ENCODE measurements at places on chromosomes 11 and 22.

- DNase-seq, result no peak
Measured at GRCh38 chr22:21051831-21052400, 6.2 kb downstream of the LRRC74B start.

- no peak for DNase-seq
Measured at GRCh38 chr11:73359341-73359740, 16.9 kb upstream of the RELT start.

GRCh38 chr11:34339149-34340064, 18.4 kb downstream of the ABTB2 start:
- no peak for DNase-seq

DNA sequence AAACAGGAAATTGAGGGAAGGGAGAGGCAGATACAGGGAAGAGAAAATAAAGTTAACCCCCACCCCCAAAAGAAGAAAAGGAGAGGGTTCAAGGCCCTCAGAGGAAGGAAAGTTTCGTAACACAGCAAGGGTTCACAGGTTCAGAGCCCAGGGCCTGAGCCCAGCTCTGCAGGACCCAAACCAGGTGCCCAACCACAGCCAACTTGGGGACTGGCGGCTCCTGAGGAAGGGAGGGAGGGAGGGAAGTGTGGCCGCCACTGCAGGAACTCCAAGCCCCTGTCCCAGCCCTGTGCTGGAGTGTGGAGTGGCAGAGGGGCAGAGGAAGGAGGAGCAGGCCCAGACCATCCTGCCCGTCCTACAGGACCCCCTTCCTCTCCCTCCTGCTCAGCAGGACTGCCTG, 59.2 kb downstream of the ELFN2 start:
- DNase-seq, result no peak

- DNase-seq, result no peak
Measured at GRCh38 chr22:41683616-41684015, 5.1 kb downstream of the SNU13 start.

DNA sequence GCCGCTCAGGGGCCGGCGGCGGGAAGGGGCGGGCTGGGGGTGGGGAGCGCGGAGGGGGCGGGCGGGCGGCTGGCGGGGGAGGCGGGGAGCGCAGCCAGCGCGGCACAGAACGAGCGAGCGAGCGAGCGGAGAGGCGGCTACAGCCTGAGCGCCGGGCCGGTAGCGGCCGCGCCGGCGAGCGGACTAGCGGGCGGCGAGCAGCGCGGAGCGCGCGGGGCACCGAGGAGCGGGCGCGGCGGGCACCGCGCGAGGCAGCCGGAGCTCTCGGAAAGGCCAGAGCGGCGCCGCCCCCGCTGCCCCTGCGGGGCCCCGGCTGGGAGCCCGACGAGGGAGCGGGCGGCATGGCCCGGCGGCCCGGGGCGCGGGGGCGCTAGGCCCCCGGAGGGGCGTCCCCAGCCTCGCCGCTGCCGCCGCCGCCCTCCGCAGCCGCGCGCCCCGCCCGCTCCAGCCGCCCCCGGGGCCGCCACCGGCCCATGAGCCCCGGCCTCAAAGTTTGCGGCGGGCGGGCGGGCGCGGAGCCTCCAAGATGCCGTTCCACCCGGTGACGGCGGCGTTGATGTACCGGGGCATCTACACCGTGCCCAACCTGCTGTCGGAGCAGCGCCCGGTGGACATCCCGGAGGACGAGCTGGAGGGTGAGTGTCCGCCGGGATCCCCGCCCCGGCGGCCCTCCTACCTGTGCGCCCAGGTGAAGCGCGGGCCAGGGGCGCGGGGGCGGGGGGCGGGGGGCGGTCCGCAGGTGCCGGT, at the start of gene CABP7:
Gene CABP7 (plus strand): TSS at position 105 of the 747 bp plus-strand sequence. CDS start 422 bp downstream, at position 527.
- DNase-seq, result no peak

- no peak for DNase-seq
Measured at GRCh38 chr11:128907585-128907984, 16.4 kb downstream of the KCNJ5 start.

DNA sequence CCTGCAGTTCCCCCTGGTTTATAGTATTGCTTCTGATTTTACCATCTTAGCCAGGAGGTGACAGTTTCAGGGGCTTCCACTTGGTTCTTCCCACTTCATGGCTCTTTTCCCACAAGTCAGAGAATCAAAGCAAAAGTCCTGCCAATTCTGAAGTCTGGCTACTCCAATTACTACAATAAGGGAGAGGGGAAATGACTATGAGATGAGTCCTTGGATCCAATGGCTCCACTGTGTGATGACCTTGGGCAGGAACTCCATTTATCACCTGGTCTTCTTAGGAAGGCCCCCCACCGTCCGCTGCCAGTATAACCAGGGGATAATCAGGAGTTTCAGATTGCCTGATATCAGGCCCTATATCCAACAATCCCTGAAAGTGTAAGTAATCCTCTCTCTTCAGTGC, 31.6 kb upstream of the CCND1 start:
- DNase-seq, result no peak

GRCh38 chr22:20431511-20432192, 6.0 kb downstream of the SCARF2 start:
- DNase-seq, result no peak

GRCh38 chr11:33940538-33940815, 48.6 kb upstream of the LMO2 start:
- DNase-seq, result no peak

- no peak for DNase-seq
Measured at GRCh38 chr22:24564376-24565058, 8.7 kb downstream of the SNRPD3 start.

- DNase-seq, result no peak
Measured at GRCh38 chr22:32680277-32680676, 121.2 kb upstream of the TIMP3 start.

- no peak for DNase-seq
Measured at GRCh38 chr11:12815129-12815480, 140.9 kb downstream of the TEAD1 start.

- DNase-seq, result no peak
Measured at GRCh38 chr11:122100756-122101080, 15.3 kb downstream of the BLID start.

GRCh38 chr11:3627291-3627690, 14.5 kb downstream of the ART5 start:
- no peak for DNase-seq

GRCh38 chr11:134537941-134538340, 125.9 kb upstream of the B3GAT1 start:
- no peak for DNase-seq

DNA sequence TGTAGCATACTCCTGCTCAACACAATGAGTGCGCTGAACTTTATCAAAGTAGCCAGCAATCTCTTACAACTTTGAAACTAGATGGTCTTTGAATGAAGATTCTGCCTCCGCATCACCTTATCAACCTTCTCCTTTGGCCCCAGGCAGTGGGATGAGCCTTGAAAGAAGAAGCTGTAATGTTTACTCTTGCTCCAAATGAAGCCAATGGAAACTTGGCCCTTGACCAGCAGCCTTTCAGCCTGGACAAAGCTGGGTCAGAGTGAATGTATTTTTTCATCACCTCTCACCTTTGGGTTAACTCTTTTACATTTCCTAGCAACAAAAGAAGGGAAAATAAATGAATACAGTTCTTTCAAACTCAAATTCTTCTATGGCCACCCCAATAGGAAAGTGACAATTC, 359.1 kb downstream of the KCNA4 start:
- DNase-seq, result no peak

DNA sequence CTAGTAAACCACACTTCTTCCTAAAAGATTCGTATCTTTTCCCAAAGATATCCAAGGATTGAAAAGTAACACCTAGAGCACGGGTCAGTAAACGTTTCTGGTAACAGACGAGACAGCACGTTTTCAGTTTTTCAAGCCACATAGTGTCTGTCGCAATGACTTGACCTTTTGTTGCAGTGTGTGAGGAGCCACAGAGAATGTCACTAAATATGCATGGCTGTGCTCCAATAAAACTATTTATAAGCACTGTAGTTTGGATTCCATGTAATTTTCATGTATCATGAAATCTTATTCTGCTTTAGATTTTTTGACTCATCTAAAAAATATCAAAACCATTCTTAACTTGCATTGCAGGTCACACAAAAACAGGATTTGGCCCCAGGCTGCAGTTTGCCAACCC, 18.3 kb upstream of the MICAL3 start:
- no peak for DNase-seq

- DNase-seq, result no peak
Measured at GRCh38 chr22:48594757-48595510, 1232.7 kb downstream of the BRD1 start.

DNA sequence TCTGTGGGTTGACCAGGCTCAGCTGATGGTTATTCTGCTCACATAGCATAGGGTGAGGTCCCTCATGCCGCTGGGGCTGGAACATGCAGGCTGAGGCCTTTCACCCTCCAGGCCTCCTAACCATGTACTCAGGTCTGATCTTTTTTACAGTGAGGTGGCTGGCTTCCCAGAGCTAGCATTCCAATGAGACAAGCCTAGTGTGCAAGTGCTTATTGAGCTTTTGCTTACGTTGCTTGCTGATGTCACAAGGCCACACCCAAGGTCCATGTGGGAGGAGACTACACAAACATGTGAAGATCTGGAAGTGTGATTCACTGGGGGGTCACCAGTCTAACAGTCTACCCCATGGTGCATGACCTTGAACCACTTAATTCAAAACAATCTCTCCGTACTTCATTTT, 33.9 kb downstream of the ISX start:
- DNase-seq, result no peak

DNA sequence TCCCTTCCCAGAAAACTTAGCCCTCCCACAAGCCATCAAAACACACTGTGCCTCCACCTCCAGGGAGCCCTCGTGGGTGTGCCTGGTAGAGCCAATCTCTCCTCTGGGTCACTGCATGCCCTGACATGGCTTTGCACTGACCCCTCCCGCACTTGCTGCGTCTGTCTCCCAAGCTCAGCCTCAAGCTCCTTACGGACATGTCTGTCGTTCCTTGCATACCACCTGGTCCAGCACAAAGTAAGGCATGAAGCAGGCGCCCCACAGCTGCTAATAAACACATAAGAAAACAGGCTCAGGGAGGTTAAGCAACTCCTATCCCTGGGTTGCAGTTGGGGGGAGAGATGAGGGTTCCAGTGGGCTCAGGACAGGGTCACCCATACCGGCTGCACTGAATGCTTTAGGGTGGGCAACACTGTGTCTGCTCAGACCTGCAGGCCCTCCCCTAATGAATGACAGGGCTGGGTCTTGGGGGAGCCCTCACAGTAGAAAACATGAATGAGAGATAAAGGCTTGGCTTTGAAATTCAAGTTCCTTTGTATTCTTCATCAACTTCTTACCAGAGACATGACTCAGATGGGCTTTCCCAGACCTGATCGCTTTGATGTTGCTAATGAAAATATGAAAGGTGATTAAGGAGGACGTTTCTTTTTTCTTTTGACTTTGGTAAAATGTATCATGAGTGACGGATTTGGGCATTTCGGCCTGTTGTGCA, 38.0 kb downstream of the PHF21B start:
- DNase-seq, result no peak

DNA sequence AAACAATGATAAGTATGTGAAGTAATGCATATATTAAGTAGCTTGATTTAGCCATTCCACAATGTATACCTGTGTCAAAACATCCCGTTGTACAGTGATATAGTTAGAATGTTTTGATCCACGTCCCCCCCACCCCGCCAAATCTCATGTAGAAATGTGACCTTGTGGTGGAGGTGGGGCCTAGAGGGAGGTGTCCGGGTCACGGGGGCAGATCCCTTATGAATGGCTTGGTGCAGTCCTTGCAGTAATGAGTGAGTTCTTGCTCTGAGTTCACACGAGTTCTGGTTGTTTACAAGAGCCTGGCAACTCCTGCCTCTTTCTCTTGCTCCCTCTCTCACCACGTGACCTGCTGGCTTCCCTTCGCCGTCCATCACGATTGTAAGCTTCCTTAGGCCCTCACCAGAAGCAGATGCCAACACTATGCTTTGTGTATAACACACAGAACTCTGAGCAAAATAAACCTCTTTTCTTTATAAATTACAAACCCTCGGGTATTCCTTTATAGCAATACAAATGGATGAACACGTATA, 41.6 kb downstream of the FANCF start:
- DNase-seq, result no peak

DNA sequence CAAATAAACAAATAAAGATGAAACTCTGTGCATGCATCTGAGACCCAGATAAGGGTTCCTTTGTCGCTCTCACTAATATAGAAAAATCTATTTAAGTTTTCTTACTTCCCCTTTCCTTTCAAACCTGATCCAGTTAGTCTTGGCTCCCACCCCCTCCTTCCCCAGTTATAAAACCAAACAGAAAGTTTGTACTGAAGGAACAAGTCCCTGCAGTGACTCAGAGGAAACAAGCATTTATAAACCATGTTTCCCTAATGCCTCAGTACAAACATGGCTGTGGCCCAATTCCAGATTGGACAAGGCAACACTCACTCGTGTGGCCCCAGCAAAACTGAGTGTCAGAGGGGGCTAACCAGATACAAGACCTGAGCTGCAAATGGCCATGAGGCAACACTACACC, 65.5 kb upstream of the ARHGAP20 start:
- no peak for DNase-seq

GRCh38 chr11:24289301-24289700, 207.6 kb upstream of the LUZP2 start:
- DNase-seq, result no peak

DNA sequence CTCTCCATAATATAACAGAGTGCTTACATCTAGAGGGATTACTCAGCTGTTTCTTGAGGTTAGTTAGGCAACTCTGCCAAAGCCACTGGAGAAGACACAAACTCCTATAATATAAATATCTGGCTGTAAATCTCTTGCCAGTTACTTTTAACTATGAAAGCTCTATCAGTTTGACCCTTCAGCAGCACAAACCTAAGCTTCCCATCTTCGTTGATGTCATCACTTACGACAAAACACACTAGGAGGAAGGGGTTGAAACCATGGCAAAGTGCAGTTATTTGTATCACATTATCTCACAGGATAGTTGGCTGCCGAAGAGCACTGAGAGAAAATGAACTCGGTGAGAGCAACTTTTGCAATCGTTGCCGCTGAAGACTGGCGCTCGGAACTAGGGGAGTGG, 922.1 kb downstream of the OPCML start:
- no peak for DNase-seq

GRCh38 chr11:115623021-115623451, 118.8 kb upstream of the CADM1 start:
- no peak for DNase-seq

- no peak for DNase-seq
Measured at GRCh38 chr11:86749821-86750401, 50.4 kb upstream of the PRSS23 start.

DNA sequence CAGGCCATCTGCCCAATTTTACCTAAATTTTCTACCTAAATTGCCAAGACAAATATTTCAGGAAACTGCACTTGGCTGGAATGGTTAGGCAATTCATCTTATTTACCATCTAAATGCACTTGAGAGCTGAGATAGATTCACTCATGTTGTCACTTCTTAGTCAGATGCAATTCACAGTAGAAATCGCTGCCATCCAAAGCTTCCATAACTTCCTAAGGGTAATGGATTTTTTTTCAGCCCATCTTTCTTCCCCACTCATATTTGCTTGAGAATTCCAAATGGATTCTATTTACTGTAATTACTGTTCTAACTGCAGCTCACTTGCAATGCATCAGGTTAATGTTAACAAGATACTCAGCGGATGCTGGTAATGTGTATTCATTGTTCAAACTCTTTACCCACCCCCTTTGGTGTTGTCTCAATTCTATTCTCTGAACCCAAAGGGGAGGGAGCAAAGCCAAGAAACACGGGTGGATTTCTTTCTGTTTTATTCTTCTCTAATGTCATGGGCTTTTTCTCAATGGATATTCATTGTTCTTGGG, 96.0 kb downstream of the TENM4 start:
- DNase-seq, result no peak

GRCh38 chr11:45274206-45274605, 11.9 kb downstream of the SYT13 start:
- no peak for DNase-seq

All from activated CD4-positive, CD25-positive, alpha-beta regulatory T cell (primary cell).